ENCODE measurements at places on chromosomes 1 and 21. TPM values are rescaled to one million over a fixed set of nuclear protein-coding genes. Genes with fewer than 3 reads are reported as not detected.

OVAAL gene
- 2.3 TPM for polyA plus RNA-seq

EXO1 gene
- polyA plus RNA-seq, result 0.06 TPM

GRCh38 chr1:206634365-206635079, 814 bp upstream of the DYRK3 start:
- H3K27ac ChIP-seq, result peak overlapping the region; percentile 94
- H3K4me1 ChIP-seq, result peaks cover 50% of the 10 kb centered on the region
- H3K27me3 ChIP-seq, result no peaks in the 10 kb centered on the region
- peak; percentile 93 for DNase-seq

CD5L gene
- 2.1 TPM for polyA plus RNA-seq
